ENCODE measurements at places on chromosomes 2 and 18. TPM values are rescaled to one million over a fixed set of nuclear protein-coding genes. Genes with fewer than 3 reads are reported as not detected.

SOX11 gene
- not detected for total RNA-seq

IHH gene
- under 0.01 TPM for total RNA-seq

DCDC2C gene
- 0.13 TPM for total RNA-seq

CACNB4 gene
- under 0.01 TPM for total RNA-seq

CXXC1 gene
- total RNA-seq, result 33.3 TPM

DIPK1C gene
- not detected for total RNA-seq

NPAS2 gene
- total RNA-seq, result 7.8 TPM

LRRFIP1 gene
- 114 TPM for total RNA-seq

CCDC121 gene
- total RNA-seq, result 1.0 TPM

PPP1CB gene
- total RNA-seq, result 108 TPM

CCBE1 gene
- under 0.01 TPM for total RNA-seq

NMUR1 gene
- total RNA-seq, result not detected

PSMA8 gene
- not detected for total RNA-seq

PROKR1 gene
- total RNA-seq, result under 0.01 TPM

HK2 gene
- total RNA-seq, result 3.0 TPM

CCL20 gene
- total RNA-seq, result 0.89 TPM

EFEMP1 gene
- total RNA-seq, result 3,306 TPM

DES gene
- not detected for total RNA-seq

PRKCE gene
- 30.7 TPM for total RNA-seq

SCTR gene
- total RNA-seq, result not detected

GKN1 gene
- total RNA-seq, result not detected

TMEM247 gene
- total RNA-seq, result not detected

CD8A gene
- total RNA-seq, result under 0.01 TPM

KYNU gene
- total RNA-seq, result 0.26 TPM

CBLN2 gene
- not detected for total RNA-seq

LBX2 gene
- total RNA-seq, result 0.39 TPM

PHOSPHO2 gene
- total RNA-seq, result 2.5 TPM

LHCGR gene
- not detected for total RNA-seq

KCNIP3 gene
- 0.13 TPM for total RNA-seq

SIX2 gene
- total RNA-seq, result not detected

SLC4A3 gene
- 0.13 TPM for total RNA-seq

USP37 gene
- 8.3 TPM for total RNA-seq

CRYBA2 gene
- not detected for total RNA-seq

MC5R gene
- total RNA-seq, result not detected

REG3G gene
- total RNA-seq, result not detected

SERPINB2 gene
- not detected for total RNA-seq

KLHL30 gene
- total RNA-seq, result not detected

COLEC12 gene
- 33.4 TPM for total RNA-seq

ADD2 gene
- 23.4 TPM for total RNA-seq

RAD51AP2 gene
- not detected for total RNA-seq

FN1 gene
- total RNA-seq, result 416 TPM

EPB41L5 gene
- 13.2 TPM for total RNA-seq

All from dermis microvascular lymphatic vessel endothelial cell (primary cell).